ENCODE measurements at places on chromosomes 6 and 20.

DNA sequence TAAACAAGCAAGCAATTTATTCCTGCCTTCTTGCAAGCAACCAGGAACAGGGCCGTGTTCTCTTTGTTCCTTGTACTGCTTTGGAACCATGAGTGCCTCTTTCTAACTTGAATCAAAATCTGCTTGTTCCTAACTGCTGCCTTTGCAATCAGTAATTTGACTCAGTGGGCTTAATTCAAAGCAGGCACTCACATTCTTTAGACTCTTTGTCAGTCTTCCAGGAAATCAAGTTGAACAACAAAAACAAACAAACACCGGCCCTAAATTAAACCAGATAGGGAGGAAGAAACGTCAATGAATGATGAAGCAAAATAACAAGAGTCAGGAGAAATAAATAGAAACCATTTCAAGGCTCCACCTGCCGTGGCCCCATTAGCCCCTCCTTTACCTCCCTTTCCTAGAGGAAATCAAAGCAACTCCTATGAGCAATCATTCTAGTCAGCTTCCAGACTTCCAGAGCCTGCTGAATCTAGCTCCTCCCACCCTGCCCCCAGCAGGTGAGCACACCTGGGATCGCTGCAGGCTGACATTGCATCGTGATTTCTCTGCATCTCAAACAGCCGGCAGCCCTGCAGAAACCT, 582.2 kb upstream of the FLRT3 start:
- no peak for DNase-seq

GRCh38 chr20:10076126-10077080, 41.6 kb downstream of the ANKEF1 start:
- DNase-seq = no peak

DNA sequence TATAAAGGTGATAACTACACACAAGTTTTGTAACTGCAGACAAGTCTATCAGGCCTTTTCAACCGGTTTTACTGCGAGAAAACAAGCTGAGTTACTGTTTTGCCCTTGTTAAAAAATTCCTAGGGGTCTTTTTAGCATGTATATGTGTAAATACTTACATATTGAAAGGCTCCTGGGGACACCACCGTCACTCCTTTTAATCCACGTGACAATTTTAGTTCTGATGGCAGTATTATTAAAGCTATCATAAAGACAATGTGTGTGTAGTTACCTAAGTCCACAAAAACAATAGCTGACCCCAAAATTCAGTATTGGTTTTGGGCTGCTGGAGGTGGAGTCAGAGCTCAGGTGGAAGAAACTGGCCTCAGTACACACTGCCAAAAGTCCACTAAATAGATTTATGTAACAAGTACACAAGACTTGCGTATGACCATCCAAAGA, 41.3 kb upstream of the HFE start:
- DNase-seq = no peak

GRCh38 chr6:135286962-135287538, 105.9 kb downstream of the MYB start:
- DNase-seq = no peak

DNA sequence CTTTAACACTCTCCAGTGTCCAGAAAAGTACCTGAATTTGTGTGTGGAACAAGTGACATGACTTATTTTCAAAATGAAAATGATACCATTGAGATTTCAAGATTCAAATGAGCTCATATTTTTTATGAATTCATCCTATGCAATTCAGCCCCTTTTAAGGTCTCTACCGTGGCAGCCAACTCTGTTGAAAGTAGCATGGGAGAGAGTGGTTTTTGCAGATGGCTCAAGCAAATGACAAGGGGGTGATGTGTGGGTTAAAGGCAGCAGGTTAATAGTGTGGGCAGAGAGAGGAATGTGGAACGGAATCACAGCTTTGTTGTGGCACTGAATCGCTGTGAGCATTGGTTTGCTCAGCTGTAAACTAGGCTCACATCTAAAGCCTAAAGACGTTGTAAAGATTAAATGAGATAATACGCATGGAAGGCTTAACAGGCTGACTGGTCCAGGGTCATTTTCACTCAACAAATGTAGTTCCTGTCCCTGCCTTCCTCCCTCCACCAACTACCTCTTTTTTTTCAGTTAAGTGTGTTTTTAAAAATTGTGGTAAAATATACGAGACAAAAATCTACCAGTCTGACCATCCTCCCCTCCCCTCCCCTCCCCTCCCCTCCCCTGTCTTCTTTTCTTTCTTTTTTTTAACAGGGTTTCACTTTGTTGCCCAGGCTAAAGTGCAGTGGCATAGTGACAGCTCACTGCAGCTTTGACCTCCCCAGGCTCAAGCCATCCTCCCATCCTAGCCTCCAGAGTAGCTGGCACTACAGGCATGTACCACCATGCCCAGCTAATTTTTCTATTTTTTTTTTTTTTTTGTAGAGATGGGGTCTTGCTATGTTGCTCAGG, 114.7 kb upstream of the ZNF217 start:
- no peak for DNase-seq

- DNase-seq = no peak
Measured at GRCh38 chr6:148432462-148433195, 90.0 kb downstream of the SASH1 start.

DNA sequence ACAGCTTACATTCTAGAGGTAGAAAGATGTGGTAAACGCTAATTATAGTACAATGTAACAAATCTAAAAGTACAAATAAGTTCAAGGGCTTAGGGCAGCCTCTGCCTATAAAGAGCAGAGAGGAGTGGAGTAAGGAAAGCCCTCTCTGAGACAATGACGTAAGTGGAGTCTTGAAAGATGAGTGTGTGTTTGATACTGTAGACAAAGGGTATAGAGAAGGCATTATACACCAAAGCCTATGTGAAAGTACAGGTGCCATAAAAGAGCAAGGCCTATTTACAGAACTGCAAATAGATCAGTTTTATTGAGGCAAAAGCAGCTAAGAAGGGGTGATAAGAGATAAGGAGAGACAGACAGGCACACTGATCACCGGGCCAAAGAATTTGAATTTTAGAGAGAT, 10.9 kb downstream of the GOPC start:
- no peak for DNase-seq

GRCh38 chr6:43020847-43021246, 576 bp upstream of the RRP36 start:
- DNase-seq = no peak

GRCh38 chr6:136404627-136405419, 115.2 kb upstream of the BCLAF1 start:
- DNase-seq = no peak

- DNase-seq = no peak
Measured at GRCh38 chr6:123805921-123806320, 2.3 kb downstream of the NKAIN2 start.

Data from amygdala (tissue), 56 donors.